ENCODE measurements at places on chromosomes 2 and 18. TPM values are rescaled to one million over a fixed set of nuclear protein-coding genes. Genes with fewer than 3 reads are reported as not detected.

The GAREM2 gene
- total RNA-seq = 1.4 TPM

The TRIM54 gene
- total RNA-seq = under 0.01 TPM

The NEB gene
- 1.5 TPM for total RNA-seq

The B3GNT7 gene
- total RNA-seq = 1.2 TPM

The CCDC148 gene
- 0.33 TPM for total RNA-seq

The GRHL1 gene
- total RNA-seq = 1.00 TPM

The ADCYAP1 gene
- total RNA-seq = not detected
